ENCODE measurements at places on chromosomes 6 and 20. TPM values are rescaled to one million over a fixed set of nuclear protein-coding genes. Genes with fewer than 3 reads are reported as not detected.
A peak's percentile ranks its signal among the peaks of the same experiment; 100 is the strongest.

DNA sequence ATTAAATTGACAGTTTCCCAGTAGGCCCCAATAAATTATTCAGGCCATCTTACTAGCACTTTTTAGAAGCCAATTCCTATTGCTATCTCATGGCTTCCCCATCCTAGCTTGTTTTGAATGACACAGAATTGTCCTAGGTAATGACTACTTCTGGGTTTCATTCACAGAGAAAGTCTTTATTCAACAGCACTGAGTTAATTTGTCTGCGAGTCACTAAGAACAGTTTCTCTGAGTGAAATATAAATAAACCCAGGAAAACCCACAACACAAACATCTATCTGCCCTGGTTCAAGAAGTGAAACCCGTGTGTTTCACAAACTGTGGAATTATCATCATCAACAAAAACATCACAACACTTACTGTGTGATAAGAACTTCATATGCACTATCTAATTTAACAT is 1366.8 kb downstream of the EPHA7 start:
- H3K27ac ChIP-seq, result no peak overlapping the region
- no peak for DNase-seq
- H3K36me3 ChIP-seq, result no peaks in the 10 kb centered on the region
- H3K4me3 ChIP-seq, result no peak overlapping the region

DNA sequence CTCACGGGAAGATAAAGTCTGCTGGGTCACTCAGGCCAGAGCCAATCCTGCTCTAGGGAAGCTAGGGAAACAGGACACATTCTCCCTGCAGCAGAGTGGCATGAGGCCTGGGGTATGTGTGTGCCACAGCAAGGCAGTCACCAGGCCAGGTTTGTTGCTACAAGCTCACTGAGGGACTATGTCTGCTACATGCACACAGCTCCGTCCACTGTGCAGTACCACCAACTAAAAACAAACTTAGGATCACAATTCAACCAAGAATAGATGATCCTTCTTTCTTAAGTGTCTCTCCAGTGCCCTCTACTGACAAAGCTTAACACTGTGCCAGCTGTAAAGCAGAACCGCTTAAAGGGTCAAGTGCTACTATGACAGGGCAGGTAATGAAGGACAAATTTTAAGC is 192.5 kb downstream of the PTPRK start:
- H3K27ac ChIP-seq, result no peak overlapping the region
- no peaks in the 10 kb centered on the region for H3K4me1 ChIP-seq
- no peaks in the 10 kb centered on the region for H3K27me3 ChIP-seq
- no peaks in the 10 kb centered on the region for H3K36me3 ChIP-seq

DNA sequence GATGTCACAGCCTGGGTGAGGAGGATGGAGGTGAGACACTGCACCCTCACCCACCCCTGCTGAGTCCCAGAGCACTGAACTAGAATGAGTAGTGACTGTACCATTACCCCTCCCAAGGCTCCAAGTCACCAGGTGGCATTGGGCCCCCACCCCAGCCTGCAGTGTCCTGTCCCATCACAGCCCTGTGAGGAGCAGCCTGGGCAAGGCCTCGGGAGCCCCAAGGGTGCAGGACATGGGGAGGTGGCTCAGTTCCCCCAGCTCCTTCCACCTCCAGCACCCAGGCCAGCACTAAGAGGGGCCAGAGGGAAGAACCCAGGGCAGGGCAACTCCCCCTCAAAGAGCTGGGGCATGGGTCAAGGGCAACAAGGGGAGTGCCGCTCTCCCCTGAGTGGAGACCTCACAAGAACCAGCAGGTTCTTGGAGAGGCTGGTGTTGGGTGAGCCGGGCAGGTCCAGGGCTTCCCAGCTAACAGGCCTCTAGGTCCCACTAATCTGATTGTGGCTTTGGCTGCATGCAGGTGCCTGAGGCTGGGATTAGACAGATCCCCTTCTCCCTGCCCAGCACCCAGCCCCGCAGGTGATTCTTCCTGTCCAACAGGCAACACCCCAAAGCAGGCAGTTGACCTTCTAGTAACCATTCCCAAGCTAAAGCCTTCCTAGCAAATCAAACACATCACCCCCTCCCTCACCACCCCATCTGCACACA is 2.6 kb downstream of the CST4 start:
- H3K36me3 ChIP-seq, result no peaks in the 10 kb centered on the region
- H3K27me3 ChIP-seq, result no peaks in the 10 kb centered on the region
- no peak overlapping the region for H3K4me3 ChIP-seq

DNA sequence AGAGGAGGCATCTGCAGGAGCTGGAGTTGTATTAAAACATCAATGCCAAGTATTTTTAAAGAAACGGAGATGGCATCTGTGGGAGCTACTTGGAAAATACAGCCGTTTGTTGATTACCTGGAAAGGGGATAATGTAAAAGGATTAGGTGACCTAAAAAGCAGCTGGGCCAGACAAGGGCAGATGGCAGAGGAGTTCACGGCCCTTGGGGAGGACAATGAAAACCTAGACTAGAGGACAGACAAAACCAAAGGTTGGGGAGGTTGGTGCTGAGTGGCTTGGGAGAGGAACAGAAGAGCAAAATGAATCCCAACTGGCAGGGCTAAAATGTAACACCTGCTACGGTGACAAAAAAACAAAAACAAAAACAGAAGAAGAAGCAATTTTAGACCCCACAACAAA is 260.5 kb upstream of the JARID2 start:
- no peaks in the 10 kb centered on the region for H3K27me3 ChIP-seq
- no peaks in the 10 kb centered on the region for H3K36me3 ChIP-seq
- H3K27ac ChIP-seq, result no peak overlapping the region
- H3K4me3 ChIP-seq, result no peak overlapping the region

The KHDC1L gene
- total RNA-seq, result 0.84 TPM

The EYA4 gene
- 1.9 TPM for total RNA-seq

DNA sequence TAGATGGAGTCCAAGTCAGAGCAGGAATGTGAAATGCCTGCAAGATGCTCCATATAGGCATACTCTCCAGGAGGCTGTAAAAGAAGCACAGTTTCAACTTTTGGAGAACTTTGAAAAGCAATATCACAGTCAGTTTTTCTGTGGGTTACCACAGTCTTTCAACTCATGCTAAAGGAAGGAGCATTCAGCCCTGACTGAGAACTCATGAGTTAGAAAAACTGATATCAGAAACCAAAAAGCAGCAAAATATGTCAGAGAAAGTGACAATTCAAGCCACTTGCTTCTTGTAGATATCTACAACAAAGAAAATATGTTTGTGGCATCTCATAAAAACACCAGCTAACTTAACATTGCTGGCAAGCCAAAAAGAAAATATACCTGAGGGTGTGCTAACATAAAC is 36.1 kb upstream of the PTCHD4 start:
- no peaks in the 10 kb centered on the region for H3K27me3 ChIP-seq
- DNase-seq, result no peak
- no peaks in the 10 kb centered on the region for H3K36me3 ChIP-seq

GRCh38 chr20:4413314-4414049 is 308.2 kb upstream of the PRND start:
- H3K27ac ChIP-seq, result no peak overlapping the region
- no peak for DNase-seq
- H3K27me3 ChIP-seq, result no peaks in the 10 kb centered on the region
- H3K4me3 ChIP-seq, result no peak overlapping the region

The ARMC12 gene
- total RNA-seq, result not detected

DNA sequence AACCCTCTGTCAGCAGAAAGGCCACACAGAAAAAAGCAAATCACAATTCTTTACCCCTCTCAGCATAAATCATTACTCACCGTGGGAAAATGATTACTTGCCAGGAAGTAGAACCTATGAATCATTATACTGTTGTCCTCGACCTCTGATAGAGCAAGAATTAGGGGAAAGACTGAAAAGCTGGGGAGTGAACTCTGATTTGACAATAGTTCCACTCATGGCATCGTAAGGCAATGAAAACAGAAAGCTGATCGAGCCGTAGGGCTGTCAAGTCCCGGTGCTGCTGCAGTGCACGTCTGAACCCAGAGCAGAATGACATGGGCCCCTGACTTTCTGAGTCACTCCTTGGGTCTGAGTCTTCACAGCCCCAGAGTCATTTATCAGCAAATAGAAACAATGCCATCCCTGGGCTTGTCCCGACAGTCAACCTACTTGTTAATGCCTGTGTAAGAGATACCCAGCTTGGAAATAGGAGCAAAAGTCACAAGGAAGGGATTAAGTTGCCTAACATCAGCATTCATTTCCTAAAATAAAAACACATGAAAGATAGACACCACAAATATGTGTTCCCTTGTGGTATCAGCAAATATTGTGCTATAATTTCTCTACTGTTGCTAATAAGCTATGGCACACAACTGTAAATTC is 224.8 kb upstream of the MARCKS start:
- peaks cover 45% of the 10 kb centered on the region for H3K4me1 ChIP-seq
- H3K4me3 ChIP-seq, result no peak overlapping the region
- H3K36me3 ChIP-seq, result no peaks in the 10 kb centered on the region
- peak overlapping the region; percentile 37 for H3K27ac ChIP-seq
- DNase-seq, result no peak

- no peak overlapping the region for H3K4me3 ChIP-seq
- H3K36me3 ChIP-seq, result no peaks in the 10 kb centered on the region
- no peak for DNase-seq
- H3K4me1 ChIP-seq, result no peaks in the 10 kb centered on the region
- no peak overlapping the region for H3K27ac ChIP-seq
Measured at GRCh38 chr20:47862574-47863240, 77.4 kb upstream of the SULF2 start.

The CCDC28A gene
- 10.8 TPM for total RNA-seq

GRCh38 chr20:23078351-23079015 is 7.6 kb downstream of the CD93 start:
- H3K4me1 ChIP-seq, result no peaks in the 10 kb centered on the region
- H3K27ac ChIP-seq, result no peak overlapping the region
- no peak for DNase-seq
- H3K4me3 ChIP-seq, result no peak overlapping the region
- H3K27me3 ChIP-seq, result no peaks in the 10 kb centered on the region

GRCh38 chr20:56656632-56657031 is 27.5 kb downstream of the TFAP2C start:
- no peaks in the 10 kb centered on the region for H3K27me3 ChIP-seq
- no peaks in the 10 kb centered on the region for H3K4me1 ChIP-seq
- H3K4me3 ChIP-seq, result no peak overlapping the region
- no peak overlapping the region for H3K27ac ChIP-seq
- no peak for DNase-seq
- no peaks in the 10 kb centered on the region for H3K36me3 ChIP-seq

DNA sequence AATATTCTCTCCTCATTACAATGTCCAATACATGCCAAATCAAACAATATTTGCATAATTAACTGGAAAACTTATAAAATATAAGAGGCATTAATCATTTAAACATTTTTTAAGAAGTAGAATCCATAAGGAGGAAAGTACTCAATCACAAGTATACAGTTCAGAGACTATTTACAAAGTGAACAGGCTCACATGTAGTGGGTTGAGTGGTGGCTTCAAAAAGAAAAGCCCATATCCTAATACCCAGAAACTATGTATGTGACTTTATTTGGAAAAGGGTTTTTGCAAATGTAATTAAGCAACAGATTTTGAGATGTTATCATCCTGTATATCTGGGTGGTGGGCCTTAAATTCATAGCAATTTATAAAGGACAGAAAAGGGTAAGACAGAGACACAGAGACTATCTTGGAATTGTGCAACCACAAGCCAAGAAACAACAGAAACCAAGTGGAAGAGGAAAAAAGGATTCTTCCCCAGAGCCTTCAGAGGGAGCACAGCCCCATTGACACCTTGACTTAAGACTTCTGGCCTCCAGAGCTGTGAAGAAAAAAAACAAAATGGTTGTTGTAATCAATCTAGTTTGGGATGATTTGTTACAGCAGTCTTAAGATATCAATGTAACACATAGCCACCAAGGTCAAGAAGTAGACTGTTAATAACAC is 32.7 kb upstream of the CRISP1 start:
- no peak for DNase-seq
- H3K27ac ChIP-seq, result no peak overlapping the region
- no peaks in the 10 kb centered on the region for H3K4me1 ChIP-seq
- no peak overlapping the region for H3K4me3 ChIP-seq
- no peaks in the 10 kb centered on the region for H3K36me3 ChIP-seq
